Effector memory CD8-positive, alpha-beta T cell (primary cell): ENCODE measurements at places on chromosomes 16 and 17.

DNA sequence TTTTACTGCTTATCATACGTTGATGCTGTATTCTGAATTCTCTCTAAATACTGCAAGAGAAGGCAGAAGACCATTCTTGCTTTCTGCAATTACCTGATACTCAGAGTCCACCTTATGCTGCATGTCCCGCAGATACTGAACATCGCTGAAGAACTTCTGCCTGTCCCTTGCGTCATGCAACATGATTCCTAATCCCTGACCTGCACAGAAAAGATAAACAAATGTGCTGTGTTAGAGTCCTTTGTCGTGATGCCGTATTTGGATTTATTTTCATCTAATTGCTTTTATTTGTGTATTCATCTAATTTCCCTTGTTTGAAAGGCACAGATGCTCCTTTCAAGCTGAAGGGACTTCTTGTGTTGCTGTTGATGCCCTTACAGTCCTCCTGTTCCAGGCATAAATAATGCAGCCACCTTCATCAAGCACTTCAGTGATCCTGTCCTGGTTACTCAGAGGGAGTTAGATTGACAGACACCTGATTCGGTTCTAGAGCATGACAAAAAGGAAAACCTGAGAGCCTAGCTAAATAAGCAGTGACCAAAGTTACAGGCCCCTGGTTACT lies 6.5 kb downstream of the MARCHF10 start:
- DNase-seq: no peak

- no peak for DNase-seq
Observed at GRCh38 chr16:27193300-27193990, 9.9 kb upstream of the KDM8 start.

DNA sequence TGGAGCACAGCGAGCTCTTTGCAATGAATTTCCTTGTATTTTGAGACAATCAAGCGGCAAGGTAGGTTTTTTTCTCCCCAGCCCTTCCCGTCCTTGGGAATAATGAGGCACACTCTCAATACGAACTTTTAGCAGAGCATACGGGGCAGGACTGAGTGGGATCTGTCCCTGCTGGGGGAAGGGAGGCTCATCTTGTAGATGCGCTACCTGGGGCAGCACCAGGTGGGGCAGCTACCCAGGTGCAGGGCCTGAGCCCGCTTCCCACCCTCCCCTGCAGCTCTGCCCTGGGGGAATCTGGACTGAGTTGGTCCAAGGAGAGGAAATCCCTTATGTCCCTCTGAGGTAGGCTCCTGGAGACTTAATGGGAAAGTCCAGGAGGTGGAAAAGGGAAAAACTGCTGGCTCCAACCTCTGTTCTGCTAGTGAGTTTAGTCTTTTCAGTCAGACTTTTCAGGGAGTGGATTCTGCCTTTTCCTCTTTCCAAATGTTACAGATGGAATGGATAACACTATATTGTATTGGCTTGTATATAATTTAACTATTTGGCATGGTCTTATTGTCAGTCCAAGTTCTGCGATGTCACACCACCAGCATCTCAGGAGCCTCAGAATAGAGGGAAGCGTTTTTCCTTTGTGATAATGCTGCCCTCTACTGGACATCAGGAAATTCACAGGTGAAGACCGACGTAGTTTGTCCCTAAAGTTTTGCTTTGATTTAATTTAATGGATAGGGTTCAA lies 9.6 kb upstream of the CES1 start:
- DNase-seq: peak; percentile 35

DNA sequence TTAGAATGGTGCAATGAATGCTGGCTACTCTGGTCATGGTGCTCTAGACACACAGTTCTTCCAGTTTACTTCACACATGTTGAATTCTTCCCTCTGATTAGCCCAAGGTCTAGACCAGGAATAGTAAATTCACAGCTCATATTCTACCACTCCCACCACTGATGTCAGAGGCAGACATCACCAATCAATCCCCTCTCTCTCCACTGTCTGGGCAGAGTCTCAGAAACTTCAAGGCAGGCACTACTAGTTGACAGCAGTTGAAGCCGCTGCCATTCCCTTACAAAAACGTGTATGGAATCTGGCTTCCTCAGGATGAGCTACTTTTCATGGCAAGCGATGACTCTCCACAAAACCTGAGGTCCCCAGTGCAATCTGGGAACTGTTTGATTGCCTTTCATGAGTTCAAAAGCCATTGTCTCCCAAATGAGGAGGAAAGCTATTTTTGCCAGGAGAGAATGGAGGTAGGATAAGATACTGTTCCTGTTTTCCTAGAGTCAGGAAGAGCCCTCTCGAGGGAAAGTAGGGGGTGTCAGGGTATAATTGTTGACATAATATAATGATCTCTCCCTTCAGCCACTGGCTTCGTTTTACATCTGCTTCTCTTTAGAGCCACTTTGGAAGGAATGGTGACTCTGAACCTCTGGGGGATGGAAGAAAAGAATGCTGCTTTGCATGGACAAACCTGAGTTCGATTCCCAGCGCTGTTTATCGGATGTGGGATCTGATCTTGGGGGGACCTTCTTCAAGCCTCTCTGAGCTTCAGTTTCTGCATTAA lies 90.0 kb downstream of the FOXL1 start:
- no peak for DNase-seq

DNA sequence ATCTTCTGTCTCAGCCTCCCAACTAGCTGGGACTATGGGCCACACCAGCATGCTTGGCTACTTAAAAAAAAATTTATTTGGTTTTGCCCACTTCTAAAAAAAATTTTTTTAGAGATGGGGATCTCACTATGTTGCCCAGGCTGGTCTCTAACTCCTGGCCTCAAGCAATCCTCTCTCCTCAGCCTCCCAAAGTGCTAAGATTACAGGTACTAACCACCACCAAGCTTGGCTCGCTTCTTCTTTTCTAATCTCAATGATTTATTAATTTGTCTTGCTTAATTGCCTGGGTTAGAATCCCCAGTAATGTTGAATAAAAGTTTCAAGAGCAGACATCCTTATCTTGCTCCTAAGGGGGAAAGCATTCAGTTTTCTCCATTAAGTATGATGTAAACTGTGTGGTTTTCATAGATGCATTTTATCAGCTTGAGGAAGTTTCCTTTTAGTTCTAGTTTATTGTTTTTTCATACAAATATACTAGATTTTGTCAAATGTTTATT lies 65.8 kb upstream of the NACA2 start:
- DNase-seq: no peak

- no peak for DNase-seq
Observed at GRCh38 chr17:79607940-79608623, 2.8 kb downstream of the RBFOX3 start.

DNA sequence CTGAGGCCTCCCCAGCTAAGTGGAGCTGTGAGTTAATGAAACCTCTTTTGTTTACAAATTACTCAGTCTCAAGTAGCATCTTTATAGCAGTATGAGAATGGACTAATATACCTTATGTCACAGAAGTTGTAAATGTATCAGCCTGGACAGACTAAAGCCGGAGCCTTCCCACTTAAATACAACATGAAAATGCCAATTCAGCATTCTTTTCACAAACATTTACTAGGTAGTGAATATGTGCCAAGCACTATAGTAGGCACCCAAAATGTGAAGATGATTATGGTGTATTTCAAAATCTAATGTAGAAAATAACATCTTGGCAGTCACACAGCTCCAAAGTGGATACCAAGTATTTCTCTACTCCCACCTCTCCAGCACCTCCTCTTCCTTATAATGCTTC lies 693.0 kb downstream of the KCNJ2 start:
- DNase-seq: no peak
